Dorsolateral prefrontal cortex (tissue), 122 donors: ENCODE measurements at places on chromosomes 7 and 10.

- no peak for DNase-seq
Measured at GRCh38 chr7:55019191-55019690, 424 bp downstream of the EGFR start.

DNA sequence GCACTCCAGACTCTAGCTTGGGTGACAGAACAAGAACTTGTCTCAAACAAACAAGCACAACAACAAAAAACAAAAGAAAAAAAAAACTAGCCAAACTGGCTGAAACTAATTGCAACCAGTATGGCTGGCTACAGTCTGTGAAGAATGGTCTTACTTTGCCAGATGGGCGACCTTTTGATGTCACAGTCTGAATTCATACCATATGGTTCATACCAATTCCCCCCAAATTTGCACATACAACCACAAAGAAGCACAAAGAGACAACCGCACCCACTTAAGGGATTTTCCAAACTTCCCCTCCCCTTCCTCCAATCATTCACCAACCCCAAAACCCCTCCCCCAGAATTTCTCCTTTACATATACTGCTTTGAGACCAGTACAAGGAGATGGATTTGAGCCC is 114.2 kb downstream of the SPAG6 start:
- DNase-seq = no peak

DNA sequence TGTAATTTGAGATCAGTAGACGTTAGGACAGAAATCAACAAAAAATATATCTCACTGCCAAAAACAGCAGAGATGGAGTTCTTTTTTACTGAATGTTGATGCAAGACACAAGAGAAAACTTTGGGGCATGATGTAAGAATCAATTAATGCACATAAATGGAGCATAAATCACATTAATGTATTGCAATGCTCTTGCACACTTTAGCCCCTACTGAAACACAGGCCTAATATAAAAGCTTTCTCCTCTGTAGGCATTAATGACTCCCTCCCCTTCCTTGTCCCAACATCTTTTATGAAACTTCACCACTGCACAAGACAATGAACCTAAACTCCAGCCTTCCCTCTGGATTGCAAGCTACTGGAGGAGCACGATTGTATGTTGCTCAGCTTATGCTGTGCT is 58.8 kb downstream of the CACNA2D1 start:
- no peak for DNase-seq

GRCh38 chr7:49643736-49644135 is 129.7 kb upstream of the VWC2 start:
- no peak for DNase-seq

GRCh38 chr10:34113504-34114225 is 701.4 kb downstream of the PARD3 start:
- DNase-seq = no peak

DNA sequence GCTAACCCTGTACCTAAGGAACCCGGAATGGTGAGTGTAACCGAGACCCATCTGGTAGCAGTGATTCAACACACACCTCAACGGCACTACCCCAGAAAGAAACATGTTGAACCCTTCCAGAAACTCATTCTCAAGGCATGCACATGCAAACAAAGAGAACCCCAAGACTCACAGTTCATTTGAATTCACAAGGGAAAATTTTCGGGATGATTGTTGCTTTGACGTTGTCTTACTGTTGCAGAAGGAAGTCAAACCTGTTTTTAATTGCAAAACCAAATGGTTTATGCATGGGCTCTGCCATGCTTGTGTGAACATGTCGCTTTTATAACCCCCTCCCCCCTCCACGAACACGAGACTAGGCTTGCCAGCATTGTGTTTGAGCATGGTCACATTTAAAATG is 539.7 kb downstream of the GATA3 start:
- no peak for DNase-seq

DNA sequence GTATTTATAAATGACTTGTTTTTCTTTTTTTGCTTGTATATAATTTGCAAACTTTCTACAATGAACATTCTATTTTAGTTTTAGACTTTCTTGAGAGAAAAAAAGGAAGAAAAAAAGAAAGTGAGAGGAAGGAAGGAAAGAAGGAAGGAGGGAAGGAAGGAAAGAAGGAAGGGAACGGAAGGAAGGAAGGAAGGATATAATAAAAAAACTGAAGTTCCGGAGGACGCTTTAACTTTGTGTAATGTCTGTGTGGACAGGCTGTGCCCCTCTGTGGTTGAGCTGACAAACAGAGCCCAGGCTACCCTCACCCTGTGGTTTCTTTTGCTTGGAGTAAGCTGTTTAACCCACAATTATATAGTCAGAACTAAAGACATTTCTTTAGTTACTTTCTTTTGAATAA is 108.7 kb downstream of the SEMA3D start:
- DNase-seq = no peak

DNA sequence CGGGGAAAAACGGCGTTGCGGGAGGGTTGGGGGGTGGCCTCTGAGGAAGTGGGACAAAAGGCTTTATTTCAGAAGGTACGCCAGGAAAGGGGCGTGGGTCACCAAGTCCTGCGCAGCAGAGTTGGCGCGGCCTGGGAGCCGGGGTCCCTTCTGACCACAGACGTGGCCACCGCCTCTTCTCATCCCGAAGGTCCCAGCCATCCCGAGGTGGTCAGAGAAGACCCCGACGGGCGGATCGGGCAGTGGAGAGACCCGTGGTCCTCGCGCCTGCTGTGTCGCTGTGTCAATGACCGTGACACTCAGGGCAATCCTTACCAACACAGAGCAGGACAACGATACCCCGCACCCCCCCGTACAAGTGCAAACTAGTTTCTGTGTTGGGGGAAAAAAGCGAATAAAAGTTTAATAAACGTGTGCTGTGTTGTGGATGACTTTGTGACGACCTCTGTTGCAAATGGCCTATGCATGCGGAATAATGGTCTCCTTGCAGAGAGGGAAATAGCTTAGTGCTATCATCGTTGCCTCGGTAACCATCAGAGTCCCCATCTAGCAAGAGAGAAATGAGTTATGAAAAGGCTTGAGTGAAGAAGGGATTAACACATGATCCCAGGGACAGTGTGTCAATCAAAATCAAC is 19.4 kb upstream of the GATA3 start:
- DNase-seq = no peak
